ENCODE measurements at places on chromosomes 1 and 21.

DNA sequence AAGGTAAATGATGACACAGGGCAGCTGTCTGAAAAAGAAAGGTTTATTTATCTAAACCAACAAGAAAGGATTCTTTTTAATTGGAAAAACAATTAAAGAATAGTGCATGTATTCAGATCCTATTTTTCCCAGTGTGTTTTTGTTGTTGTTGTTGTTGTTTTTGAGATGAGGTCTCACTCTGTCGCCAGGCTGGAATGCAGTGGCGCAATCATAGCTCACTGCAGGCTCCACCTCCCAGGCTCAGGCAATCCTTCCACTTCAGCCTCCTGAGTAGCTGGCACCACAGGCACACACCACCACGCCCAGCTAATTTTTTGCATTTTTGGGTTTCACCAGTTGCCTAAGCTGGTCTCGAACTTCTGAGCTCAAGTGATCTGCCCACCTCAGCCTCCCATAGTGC is 22.1 kb downstream of the NEK2 start:
- DNase-seq, result no peak

DNA sequence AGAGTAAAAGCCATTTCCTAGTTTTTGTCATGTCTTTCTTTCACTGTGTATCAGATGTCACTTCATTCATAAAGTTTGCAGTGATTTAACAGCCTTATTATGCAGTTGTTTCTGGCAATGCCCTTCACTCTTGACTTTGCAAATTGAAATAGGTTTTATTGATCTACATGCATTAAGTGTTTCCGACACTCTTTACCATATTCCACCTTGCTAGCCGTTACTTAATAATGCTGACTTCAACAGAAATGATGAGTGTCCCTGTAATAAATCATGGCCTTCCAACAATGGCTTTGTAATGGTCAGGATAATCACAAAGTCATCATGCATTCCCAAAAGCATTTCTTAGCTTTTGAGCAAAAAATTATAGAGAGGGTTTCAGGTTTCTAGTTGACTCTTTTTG is 236.8 kb upstream of the FMN2 start:
- DNase-seq, result no peak

- no peak for DNase-seq
Observed at GRCh38 chr1:200302192-200302920, 107.5 kb downstream of the ZNF281 start.

- DNase-seq, result no peak
Observed at GRCh38 chr1:199945591-199945990, 81.9 kb upstream of the NR5A2 start.

- DNase-seq, result no peak
Observed at GRCh38 chr1:22535399-22535798, 27.9 kb upstream of the EPHA8 start.

GRCh38 chr1:162756523-162756922 is 34.0 kb upstream of the HSD17B7 start:
- no peak for DNase-seq

GRCh38 chr1:161791904-161792655 is 26.0 kb downstream of the ATF6 start:
- no peak for DNase-seq

DNA sequence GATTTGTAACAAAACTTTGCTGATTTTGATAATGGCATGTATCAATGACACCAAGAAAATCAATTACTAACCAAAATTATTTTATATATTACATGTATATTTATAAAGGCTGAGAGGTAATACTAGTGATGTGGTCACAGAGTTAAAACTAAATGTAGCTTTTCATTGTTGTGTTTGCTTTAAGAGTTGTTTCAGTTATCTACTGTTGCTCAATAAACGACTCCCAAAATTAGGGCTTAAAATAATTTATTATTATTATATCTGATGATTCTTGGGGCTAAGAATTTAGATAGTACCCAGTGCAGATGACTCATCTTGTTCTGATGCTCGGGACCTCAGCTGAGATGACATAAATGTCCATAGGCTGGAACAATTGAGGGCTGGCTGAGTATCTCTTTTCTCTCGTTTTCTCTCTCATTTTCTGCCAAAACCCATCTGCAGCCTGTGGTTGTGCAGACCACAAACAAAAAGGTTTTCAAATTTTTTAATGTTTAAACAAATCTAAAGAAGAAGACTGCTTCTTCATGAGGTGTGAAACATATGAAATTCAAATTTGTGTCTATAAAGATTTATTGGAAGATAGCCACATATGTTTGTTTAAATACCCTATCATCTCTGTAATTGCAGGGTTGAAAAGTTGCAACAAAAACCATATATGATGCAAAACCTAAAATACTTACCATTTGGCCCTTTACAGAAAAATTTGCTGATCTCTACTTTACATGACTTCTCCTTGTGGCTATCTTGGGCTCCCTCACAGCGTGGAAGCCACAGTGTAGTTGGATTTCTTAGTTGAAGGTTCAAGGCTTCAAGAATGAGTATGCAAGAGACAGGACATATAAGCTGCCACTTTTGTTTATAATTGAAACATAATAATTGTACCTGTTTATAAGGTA is 14.8 kb upstream of the PTPRC start:
- DNase-seq, result no peak

DNA sequence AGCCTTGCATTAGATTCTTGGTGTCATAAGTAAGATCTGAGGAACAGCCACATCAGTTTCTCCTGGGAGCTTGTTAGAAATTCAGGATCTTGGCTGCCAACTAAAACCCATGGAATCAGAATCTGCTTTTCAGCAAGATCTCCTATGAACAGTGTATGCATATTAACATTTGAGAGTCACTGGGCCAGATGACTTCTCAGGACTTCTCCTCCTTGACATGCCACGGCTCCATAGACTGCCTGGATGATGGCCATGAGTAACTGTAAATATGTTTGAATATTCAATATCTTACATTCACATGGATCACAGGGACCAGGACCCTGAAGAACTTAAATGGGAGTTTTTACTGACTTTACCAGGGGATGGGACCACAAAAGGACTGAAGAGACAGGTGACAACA is 148.0 kb downstream of the HHAT start:
- no peak for DNase-seq

- no peak for DNase-seq
Observed at GRCh38 chr1:145729666-145730436, 10.6 kb downstream of the CD160 start.

- DNase-seq, result no peak
Observed at GRCh38 chr1:17531682-17532487, 7.6 kb upstream of the ARHGEF10L start.

GRCh38 chr1:27285274-27285660 is 36.7 kb upstream of the TMEM222 start:
- no peak for DNase-seq

DNA sequence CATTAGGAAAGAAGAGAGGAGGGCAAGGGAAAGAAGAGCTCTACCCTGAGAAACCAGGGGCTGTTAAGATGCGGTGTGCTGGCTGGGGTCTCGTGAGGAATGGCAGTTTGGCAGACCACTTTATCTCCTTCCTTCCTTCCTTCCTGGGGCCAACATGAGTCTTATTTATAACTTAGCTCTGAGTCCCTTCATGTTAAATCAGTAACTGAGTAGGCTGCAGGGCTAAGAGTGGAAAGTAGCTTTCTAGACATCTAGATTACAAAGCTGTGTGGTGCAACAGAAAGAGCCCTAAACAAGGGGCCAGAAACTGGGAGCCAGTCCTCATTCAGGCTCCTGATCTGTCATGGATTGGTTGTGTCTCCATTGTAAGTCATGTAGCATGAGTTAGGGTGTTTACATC is 135.4 kb upstream of the DUSP10 start:
- DNase-seq, result no peak

- DNase-seq, result no peak
Observed at GRCh38 chr21:43872531-43873197, 7.6 kb downstream of the AGPAT3 start.

DNA sequence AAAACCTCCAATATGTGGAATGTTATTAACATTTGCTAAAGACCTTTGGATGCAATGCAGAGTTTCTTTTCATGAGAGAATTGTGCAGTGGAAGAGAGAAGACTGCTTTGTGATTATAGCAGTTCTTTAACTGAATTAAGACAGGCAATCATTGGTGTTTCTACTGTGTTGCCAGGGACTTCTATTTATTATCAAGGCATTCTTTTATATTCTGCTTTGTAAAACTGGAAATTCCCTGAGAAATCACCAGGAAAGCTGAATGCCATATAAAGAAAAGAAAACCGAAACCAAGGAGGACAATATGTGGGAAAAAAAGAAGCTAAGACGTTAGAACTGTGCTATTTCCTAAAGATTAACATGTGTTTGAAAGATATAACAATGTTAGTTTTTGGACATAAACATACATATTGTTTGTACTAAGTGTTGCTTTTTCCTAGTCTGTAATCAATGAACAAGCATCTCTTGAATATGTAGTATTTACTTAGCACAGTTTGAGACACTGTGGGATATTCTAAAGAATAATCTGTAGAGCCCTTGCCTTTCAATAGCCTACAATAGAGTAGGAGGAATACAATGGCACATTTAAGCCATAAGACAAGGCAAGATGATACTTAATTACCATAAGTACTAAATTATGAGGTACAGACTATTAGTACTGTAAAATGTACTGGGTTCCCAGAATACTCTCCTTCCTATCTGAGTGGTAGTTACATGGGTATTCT is 47.1 kb downstream of the EXTL2 start:
- no peak for DNase-seq

- DNase-seq, result no peak
Observed at GRCh38 chr21:34850166-34850690, 181.4 kb downstream of the CLIC6 start.

DNA sequence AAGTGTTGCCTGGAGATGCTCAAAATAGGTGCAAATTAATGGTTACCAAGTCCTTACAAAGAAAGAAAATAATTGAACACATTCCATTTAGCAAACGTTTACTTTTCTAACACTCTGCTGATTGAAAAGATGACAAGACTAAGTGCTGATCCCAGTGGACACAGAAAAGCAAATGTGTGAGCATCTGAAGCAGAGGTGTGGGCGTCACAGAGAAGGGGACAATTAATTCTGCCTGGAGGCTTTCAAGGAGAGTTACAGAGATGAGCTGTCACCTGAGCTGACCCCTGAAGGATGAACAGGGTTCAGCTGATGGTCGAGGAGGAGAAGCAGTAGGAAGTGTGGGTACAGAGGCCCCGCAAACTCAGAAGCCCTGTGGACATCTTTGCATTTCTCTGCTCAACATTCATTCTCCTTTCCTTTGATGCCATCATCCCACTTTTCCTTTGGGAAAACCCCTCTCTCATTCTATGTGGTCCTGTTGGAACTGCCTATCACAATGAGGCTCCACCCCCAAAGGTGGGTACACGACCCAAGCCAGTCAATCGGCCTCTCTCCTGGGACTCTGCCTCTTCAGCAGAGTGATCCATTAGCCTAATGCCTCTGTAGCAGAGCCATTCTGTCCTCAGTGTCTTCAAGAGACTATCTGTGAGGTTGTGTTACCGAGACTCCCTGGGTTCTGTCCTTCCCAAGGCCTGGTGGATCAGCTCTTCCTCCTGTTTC is 17.2 kb upstream of the PLA2G2E start:
- DNase-seq, result no peak

- DNase-seq, result no peak
Observed at GRCh38 chr1:228150120-228150460, 360 bp downstream of the GJC2 start.

GRCh38 chr21:39124681-39125251 is 58.5 kb downstream of the PSMG1 start:
- no peak for DNase-seq

- DNase-seq, result no peak
Observed at GRCh38 chr1:190479516-190479915, 1.9 kb upstream of the BRINP3 start.

DNA sequence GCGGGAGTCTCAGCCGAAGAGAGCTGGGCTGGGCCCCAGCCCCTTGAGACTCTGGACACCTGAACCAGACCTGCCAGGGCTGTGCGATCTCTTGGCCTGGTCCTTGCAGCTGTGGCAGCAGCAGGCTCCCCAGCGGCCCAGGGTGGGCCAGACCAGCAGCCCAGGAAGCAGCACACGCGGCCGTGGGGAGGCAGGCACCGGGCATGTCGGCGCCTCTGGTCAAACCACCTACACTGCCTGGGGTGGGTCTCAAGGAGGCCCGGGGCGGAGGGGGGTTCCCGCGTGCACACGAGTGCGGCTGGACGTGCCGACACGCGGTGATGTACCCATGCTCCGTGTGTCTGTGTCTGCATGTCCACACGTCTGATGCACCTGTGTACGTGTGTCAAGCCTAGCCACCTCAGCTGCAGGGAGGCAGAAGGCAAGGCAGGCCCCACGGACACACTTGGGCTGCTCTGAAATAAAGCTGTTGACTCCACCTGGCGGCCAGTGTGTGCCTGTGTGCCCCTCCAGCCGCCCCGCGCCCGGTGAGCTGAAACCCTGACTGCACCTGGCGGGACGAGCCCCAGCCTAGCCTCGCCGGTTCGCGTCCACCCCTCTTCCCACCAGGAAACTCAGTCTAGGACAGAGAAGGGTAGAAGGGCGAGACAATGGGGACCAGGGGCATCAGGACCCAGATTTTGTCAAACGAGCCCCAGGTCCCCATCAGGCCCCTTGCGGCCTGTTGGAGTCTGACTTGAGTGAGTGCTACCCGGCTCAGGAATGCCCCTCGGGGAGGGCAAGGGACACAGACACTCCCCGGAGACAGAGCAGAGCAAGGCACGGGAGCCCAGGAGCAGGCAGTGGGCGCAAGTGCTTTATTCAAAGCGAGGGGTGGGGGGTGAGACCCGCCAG is 11.6 kb downstream of the SCNN1D start:
- peak; percentile 77 for DNase-seq

GRCh38 chr1:185853739-185854138 is 119.5 kb downstream of the HMCN1 start:
- DNase-seq, result no peak

DNA sequence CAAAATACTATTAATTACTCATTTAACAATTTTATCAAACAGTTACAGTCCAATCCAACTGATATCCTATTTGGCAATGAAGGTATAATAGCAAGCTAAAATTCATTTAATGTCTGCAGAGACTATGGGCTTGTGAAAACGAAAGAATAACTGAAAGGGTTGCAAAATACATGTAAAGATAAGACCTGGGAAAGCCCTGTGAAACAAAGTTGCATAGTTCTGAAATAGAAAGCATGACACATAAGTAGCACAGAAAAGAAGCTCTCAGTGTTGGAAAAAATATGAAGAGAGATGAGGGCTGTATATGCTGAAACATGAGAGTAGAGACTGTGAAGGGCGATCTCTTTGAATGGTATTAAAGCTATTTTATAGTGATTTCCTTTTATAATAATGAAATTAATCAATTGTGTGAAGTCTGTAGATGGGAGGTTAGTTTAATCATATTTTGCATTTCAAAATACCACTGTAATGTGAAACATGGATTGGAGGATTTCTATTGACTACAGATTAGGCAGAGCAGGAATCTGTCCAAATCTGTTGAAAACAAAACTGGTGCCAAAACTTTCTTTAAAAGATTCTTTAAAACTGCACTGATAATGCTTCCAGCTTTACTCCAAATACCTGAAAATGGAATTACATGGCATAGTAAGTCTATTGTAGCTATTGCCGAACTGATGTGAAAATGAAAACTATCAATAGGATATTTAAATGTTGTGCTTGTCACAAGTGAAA is 1518.9 kb upstream of the B3GALT2 start:
- no peak for DNase-seq

- no peak for DNase-seq
Observed at GRCh38 chr21:42066521-42066920, 4.6 kb upstream of the UMODL1 start.

Data from GM18507 (cell line).